ENCODE measurements at places on chromosomes 1 and 21.

DNA sequence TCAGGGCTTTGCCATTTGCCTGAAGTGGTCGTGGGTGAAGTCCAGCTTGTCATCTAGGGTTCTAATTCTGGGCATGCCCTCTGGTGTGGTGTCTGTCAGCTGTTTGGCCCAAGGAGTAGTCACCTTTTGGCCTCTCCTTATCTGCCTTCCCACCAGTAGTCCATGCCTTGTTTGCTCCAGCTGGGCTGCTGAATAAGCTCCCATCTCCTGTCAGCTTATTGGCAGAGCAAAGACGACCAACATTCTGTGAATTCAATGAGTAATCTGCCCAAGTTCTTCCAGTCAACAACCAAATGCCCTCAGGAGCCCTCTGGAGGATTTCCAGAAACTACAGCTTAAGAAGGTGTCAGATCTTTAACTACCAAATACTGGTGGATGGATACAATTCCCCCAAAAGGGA lies 7.0 kb downstream of the BCAN start:
- DNase-seq: no peak

DNA sequence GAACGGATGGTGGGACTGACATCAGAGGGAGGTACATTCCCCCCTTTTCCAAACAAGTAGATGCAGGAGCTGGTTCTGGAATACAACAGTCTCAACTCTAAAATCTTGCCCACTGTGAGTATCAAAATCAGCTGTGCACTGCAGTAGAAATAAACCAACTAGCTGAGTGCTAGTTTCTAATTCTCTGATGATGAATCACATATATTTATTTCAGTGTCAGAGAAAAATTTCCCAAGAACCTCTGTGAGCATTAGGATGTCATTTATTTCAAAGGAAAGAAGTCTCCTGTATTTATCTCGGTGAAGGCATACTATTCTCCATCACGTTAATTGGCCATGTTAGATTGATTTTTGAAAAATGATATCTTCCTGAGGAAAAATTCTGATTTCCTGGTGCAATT lies 67.1 kb downstream of the LHX9 start:
- no peak for DNase-seq

- peak; percentile 6 for DNase-seq
Measured at GRCh38 chr1:1354271-1355247, 3.8 kb downstream of the MXRA8 start.

DNA sequence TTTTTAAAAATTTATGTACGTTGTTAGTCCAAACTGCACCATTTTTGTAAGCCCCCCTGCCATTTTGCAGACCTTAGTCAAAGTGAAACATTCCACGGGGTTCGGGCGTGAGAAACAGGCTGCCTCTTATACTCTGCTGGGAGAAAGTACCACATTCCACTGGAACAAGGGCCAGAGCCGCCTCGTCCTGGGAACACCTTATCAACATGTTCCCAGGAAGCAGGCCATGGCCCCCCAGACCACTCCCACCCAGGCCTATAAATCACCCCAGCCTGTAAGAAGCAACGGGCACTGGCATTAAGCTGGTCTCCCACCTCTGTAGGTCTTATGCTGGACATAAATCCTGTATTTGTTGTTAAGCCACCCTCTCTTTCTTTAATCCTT lies 854 bp upstream of the ZRANB2 start:
- no peak for DNase-seq

DNA sequence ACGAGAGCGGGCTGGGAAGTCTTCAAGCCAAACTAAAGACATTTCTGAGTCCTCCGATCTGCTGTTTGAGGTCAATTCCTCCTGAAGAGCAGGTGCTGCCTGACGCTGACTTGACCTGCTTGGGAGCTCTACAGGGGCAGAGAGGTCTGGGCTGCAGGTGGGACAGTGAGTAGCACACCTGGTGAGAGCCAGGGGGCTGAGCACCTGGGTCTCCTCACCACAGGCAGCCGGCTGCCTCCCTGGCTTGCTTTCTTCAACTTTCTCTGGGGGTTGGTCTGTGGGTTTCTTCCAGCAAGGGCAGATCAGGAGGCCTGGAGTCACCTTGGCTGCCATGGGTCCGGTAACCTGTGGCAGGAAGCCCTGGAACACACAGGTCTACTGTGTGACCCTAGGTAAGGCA lies 107.4 kb upstream of the EDN2 start:
- DNase-seq: no peak

DNA sequence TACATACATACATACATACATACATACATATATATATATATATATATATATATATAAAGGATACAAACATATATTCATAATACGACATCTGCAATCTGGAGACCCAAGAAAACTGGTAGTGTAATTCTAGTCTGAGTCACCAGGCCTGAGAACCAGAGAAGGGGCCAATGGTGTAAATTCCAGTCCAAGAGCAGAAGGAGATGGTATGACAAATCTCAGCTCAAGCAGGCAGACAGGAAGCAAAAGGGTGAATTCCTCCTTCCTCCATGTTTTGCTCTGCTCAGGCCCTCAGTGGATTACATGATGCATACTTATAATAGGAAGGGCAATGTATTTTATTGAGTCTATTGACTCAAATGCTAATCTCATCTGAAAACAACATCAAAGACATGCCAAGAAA lies 1060.4 kb upstream of the TMPRSS15 start:
- DNase-seq: no peak

DNA sequence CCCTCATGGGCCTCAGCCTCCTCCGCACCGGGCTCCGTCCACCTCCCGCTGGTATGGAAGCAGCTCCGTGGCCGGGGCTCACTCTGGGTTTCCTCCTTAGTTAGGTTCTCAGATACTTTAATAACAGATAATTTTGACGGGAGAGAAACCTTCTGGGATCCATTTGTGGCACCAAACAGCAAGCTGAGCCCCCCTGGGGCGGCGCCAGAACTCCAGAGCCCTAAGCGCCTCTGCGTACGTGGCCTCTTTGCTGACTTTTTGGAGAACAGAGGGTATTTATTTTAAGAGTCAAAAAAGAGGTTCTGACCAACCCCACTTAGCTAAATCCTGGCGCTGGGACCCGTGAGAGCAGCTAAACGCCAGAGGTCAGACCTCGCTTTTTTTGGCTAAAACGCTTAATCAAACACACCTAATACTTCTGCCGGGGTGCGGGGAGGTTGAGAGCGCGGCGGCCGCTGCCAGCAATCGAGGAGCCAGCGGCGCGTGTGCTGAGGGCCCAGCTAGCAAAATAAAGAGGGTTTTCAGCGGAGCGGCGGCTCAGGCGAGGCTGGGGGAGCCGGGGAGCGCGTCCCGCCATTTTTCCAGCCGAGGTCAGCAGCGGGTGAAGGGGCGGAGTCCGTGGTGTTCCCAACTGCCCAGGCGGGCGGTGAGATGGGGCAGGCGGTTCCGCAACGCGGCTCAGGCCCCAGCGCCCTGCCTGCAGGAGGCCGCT lies 171.7 kb downstream of the PRDM16 start:
- DNase-seq: no peak

- DNase-seq: no peak
Measured at GRCh38 chr1:40915581-40915980, 53.4 kb upstream of the CITED4 start.

DNA sequence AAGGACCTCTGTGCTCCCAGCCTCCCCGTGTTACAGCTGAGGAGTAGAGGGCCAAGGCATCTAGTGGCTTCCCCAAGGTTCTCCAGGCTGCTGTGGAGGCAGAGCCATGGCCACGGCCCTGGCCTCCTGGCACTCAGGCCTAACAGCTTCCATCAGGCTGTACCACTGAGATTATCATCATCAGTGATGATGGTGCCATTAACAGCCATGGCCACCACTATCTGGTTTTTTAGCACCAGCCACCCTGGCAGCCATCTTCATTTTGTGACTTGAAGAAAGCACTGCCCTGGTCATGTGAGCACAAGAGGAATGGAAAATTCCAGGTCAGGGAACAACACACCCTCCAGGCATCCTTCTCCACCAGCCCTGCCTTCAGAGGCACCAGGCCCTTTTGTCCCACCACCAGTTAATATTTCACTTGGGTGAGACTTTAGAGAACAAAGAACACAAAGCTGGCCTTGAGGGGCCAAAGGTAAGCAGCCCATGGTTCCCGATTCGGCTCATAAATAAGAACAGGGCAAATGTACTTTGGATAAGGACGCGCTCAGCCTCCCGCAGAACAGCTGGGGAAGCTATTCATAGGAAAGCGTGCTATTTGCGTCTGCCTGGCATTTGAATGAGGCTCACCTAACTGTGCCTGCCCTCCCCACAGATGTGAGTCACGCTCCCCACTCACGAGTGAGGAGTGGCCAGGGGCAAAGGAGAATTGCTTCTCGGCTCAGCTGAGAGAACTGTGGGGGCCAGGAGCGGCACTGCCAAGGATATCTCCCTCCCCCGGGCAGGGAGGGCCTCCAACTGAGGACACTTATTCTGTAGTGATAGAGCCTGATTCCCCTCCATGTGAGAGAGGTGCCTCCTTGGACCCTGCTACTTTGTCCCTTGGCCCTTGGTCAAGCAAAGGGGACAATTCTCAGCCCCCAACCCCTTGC lies 95.6 kb downstream of the CD58 start:
- no peak for DNase-seq

DNA sequence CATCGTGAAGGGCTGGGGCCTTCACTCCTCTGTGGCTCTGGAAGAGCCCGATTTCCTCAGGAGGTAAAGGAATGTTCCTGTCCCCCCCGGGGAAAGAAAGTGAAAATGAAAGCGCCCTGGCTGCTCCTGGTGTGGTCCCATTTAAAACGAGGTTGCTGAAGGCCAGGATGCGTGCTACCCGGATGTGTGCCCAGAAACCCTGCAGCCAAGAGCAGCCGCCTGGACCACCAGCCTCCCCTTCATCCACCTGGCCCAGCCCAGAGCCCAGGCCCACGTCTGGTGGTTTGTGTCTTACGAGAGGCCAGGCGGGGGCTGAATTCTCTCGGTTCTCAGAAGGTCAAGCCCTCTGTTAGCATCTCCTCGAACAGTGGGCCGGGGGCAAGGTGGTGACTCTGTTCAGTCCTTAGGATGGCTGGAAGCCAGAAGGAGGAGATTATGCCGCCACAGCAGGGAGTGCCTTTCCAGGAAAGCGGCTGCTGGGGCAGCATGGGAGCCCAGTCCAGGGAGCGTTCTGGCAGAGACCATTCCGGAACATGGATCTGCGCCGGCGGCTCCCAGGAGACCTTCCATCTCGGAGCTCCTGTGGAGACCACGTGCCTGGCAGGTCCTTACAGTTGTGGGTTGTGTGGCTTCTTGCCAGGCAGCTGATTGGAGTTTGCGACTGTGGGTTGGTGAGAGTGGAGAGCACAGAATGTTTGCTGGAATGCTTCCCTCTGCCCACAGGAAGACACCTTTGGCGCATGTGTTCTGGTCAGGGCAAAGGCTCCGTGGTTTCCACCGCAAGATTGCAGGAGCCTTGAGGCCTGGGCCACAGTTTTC lies 1.4 kb downstream of the GUK1 start:
- no peak for DNase-seq

GRCh38 chr1:187396929-187397796 lies 568.4 kb downstream of the PLA2G4A start:
- DNase-seq: no peak

DNA sequence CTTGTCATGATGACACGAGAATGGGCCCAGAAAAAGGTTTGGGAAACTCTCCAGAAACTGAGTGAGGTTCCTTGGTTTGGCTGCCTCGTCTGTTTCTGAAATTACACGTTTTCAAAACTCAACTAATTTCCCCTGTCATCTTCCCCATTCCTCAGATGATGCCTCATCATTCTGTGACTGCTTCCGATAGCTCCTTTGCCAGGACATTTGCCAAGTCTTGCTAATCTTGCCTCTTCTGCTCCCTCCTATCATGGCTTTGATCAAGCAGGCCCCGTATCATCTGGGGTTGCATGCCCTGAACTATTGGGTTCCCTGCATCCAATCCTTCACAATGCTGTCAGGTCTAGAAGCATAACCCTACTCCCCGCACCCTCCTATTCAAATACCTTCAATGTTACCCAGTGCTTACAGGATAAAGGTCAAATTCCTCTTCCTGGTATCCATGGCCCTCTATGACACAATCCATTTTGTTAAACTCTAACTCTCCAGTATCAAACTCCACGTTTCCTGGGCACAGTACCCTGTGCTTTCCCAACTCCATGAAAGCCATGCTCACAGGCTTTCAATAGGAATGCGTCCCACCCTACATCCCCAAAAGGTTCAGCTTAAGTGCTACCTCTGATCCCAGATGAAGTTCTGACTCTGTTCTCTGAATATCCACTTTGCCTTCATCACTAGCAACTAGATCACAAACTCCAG lies 22.2 kb upstream of the TMEM200B start:
- no peak for DNase-seq

- DNase-seq: no peak
Measured at GRCh38 chr21:33993286-33994231, 78.0 kb upstream of the ATP5PO start.

DNA sequence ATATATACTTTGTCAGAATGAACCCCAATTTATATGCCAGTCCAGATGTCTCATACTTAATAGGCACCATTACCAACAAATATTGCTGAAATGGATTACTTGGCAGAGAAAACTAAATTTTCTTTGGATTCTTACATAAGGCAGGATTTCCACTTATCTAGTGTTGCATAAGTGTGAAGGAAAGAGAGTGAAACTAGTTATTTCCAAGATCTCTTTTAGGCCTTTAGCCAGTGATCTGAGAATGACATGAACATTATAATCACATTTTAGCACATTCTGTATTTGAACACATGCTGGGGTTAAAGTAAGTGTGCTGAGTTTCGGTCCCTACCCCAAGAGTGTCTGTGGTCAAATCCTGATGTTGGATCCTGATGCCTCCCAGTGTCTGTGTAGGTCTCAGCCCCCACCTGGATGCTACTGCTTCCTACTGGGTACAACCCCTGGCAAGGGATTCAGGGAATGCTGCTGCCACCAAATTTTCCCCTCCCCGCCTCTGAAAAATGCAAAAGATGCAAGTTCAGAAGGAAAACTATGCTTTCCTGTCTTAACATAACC lies 11.2 kb downstream of the DDAH1 start:
- DNase-seq: no peak

- no peak for DNase-seq
Measured at GRCh38 chr1:214423045-214423444, 128.4 kb downstream of the PTPN14 start.

- no peak for DNase-seq
Measured at GRCh38 chr21:44065428-44065827, 41.8 kb upstream of the PWP2 start.

- no peak for DNase-seq
Measured at GRCh38 chr1:75502776-75503175, 108.1 kb downstream of the SLC44A5 start.

DNA sequence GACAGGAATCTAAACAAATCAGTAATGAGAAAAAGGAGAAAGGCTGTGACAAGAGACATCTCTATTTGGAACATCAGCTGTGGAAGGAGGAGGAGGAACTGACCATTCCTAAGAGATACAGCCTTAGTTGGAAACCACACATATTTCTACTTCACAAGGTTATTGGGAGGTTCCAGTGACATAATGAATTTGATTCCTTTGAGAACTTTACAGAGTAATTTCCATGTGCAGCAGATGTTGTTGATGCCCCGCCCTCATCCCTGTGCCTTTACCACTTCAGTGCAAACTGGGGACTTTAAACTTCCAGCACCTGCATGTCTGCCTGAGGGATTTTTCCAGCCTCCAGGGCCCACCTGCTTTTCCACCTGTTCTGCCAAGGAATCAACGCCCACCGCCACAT lies 9.3 kb upstream of the ST6GALNAC5 start:
- no peak for DNase-seq

Measured in SW 1271 (cell line).